ENCODE measurements at places on chromosomes 5 and 9.

DNA sequence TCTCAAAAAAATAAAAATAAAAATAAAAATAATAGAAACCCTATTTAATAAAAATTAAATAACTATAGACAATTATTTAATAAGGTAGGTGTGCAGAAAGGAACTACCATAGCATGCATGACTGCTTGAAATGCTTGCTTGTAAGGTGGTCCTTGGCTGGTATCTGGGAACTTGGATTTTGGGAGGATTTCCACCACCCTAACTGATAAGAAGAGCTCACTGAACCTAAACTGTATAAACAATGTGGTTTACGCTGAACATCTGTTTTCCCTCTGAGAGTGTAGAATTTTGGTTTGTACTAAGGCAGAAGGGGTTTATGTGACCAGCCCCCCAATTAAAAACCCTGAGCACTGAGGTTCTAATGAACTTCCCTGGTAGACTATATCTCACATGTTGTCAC lies 31.2 kb downstream of the CPLANE1 start:
- no peak for DNase-seq

DNA sequence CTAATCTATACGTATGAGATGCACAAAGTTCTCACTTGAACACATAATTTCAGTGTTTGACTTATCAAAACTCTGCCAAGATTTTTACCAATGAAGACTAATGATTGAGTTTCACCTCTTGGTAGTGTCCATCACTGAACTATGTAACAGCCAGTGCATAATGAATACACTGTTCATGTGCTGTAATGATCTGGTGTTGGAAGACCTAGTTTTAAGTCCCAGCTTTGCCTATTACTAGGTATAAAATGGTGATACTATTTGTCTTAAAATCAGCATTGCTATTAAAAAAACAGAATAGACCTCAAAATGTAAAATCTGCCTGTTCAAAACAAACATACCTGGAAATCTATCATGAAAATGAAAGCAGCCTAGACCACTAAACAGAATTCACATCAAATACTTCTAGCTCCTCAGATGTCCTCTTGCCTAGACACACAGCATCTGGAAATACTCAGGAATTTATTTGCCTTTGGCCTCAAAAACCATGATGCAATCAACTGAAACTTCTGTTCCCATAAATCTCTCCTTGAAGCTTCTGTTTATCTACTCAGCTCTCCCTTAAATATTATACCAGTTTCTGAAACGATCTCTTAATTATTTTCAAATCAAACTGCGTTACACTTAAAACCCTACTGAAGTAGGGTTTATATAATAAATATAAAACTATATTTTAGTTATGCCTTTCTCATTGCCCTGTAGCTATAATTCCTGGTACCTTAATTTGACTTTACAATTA lies 38.1 kb downstream of the MRPS27 start:
- no peak for DNase-seq

- DNase-seq: no peak
Observed at GRCh38 chr5:31656806-31657205, 17.9 kb downstream of the PDZD2 start.

DNA sequence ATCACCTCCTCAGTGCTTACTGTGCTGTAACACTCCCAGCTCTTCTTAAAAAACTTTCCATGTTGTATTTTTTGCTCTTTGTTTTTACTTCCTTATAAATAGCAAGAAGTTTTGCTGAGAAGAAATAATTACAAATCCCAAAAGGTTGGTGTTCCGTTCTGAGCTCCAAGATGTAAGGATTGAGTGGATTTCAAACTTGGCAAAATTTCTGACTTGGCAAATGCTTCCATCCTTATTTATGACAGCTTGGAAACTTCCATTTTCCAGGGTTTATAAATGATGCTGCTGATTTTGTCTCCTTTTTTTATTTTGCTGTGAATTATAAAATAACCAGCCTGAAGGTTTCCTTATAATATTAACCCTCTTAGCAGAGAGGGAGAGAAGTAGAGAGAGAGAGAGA lies 151.9 kb downstream of the NTRK2 start:
- DNase-seq: no peak

GRCh38 chr5:150122158-150122510 lies 33.5 kb downstream of the PDGFRB start:
- DNase-seq: no peak

DNA sequence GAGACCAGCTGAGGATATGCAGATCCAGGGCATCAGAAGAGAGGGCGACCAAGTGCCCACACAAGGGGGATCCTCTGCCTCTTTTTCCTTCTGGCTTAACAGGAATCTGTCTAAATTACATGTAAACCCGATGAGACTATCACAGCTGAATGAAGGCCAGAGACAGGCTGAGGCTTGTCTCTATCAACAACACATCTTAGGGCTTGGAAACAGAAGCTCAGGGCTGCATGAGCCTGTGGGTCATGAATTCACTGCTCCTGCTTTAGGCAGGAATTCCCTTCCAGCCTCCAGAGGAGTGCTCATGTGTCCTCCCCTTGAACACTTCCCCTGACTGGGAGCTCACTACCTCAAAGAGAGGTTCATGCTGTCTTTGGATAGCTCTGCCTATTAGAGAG lies 106.1 kb upstream of the PHYKPL start:
- DNase-seq: no peak

DNA sequence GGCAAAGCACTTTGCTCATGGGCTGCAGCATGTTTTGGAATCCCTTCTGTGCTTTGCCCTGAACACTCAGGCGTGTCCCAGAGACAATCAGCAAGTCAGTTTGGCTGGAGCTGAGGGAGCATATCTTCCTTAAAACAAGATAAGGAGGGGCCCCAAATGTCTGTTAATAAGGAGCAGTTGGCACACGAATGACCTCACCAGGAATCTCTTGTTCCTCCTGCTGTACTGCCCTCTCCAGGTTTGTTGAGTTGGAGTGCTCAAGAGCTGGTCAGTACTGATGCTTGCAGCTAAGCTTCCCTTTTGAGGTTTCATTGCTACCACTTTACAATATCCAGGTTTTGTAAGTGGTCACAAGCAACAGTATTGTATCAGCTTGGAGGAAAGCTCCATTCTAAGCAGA lies 101.3 kb upstream of the EGFLAM start:
- no peak for DNase-seq

- DNase-seq: no peak
Observed at GRCh38 chr5:112995764-112996618, 19.4 kb downstream of the DCP2 start.

GRCh38 chr5:168822745-168823281 lies 243.6 kb upstream of the PANK3 start:
- DNase-seq: no peak

- DNase-seq: no peak
Observed at GRCh38 chr5:154273963-154274827, 83.7 kb downstream of the GALNT10 start.

- DNase-seq: peak; percentile 61
Observed at GRCh38 chr9:123997665-123998277, 13.8 kb upstream of the LHX2 start.

DNA sequence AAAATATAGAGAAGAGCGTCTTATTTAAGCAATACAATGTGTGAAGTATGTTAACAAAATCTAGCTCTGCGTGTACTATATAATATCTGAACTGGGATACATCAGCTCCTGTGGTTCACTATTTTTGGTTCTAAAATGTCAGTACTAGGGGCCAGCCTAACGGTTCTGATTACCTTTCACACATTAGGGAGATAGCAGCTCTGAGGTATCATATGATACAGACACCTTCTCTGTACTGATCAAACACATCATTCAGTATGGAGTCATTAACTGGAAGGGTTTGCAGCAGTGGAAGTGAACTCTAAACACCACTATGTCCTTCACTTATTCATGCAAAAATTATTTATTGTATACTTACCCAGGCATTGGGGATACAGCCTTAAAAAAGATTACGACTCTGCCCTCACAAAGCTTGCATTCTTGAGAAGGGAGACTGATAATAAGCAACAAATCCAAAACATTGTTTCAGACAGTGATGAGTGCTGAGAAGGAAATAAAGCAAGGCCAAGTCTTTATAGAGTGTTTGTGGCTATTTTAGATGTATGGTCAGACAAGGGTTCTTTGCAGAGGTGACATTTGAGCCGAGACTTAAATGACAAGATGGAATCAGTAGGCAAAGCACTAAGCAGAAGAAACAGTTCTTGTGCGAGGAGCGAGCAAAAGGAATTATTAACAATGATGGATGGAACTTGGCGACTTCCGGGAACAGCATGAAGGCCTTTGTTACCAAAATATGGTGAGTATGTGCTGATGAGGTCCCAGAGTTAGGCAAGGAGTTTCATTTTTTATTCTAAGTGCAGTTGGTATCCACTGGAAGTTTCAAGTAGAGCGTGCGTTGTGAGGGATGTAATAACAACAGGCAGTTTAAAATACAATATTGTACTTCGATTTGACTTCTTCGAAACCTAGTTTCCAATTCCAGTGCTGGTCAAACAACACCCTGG lies 1.8 kb upstream of the LNPEP start:
- no peak for DNase-seq

- no peak for DNase-seq
Observed at GRCh38 chr5:83653669-83654068, 67.0 kb downstream of the HAPLN1 start.

DNA sequence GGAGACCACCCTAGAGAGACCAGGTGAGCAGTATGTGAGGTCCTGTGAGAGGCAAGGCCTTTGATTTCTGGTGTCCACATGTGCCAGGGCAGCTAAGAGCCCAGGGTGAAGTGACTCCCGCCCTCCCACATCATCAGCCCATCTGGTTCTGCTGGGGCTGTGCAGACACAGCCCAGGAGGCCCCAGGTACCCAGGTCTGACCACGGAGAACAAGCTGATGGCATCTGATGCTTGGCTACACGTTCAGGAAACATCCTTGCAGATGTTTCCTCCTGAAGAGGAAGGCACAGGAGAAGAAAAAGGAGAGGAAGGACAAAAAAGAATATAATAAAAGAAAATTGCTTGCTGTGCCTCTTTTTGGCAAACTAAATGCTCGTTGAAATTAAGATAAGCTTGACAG lies 225.8 kb downstream of the PAX5 start:
- DNase-seq: no peak

- no peak for DNase-seq
Observed at GRCh38 chr5:150486402-150487198, 21.3 kb upstream of the NDST1 start.

- no peak for DNase-seq
Observed at GRCh38 chr5:172167895-172168294, 20.1 kb downstream of the STK10 start.

GRCh38 chr9:131840751-131841702 lies 101.2 kb upstream of the RAPGEF1 start:
- DNase-seq: no peak

GRCh38 chr5:16049761-16050160 lies 129.8 kb downstream of the MARCHF11 start:
- no peak for DNase-seq

- no peak for DNase-seq
Observed at GRCh38 chr5:124234770-124235562, 511.5 kb downstream of the ZNF608 start.

- no peak for DNase-seq
Observed at GRCh38 chr9:93949073-93949693, 6.0 kb downstream of the BARX1 start.

GRCh38 chr5:180648658-180649296 lies 623 bp downstream of the FLT4 start:
- DNase-seq: no peak

DNA sequence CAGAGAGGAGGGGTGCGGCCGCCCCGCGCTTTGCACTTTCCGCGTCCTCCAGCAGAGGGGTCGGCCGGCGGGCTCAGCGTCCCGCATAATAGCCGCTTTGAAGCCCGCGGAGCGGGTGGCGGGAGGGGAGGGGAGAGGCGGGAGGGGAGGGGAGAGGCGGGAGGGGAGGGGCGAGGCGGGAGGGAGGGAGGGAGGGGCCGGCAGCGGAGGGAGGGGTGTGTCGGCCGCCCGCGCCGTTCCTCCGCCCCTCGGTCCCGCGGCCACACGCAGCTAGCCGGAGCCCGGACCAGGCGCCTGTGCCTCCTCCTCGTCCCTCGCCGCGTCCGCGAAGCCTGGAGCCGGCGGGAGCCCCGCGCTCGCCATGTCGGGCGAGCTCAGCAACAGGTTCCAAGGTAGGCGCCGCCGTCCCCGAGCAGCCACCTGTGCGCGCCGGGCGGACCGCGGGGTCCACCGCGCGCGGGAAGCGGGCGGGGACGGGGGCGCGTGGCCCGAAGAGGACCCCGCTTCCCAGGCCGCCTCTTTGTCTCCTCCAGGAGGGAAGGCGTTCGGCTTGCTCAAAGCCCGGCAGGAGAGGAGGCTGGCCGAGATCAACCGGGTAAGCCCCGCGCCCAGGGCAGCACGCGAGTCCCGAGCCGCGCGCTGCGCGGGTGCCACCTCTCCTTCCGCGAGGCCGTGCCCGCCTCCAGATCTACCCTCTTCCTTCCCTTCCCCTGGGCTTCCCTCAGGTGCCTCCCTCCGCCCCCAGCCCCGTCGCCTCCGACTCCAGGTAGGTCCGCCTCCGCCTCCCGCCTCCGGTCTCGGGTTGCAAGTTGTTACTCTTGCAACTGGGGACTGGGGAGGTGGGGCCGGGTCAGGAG lies at the start of gene AIF1L:
Gene AIF1L (plus strand): TSS at position 263 of the 857 bp plus-strand sequence. CDS start 99 bp downstream, at position 362.
- no peak for DNase-seq

DNA sequence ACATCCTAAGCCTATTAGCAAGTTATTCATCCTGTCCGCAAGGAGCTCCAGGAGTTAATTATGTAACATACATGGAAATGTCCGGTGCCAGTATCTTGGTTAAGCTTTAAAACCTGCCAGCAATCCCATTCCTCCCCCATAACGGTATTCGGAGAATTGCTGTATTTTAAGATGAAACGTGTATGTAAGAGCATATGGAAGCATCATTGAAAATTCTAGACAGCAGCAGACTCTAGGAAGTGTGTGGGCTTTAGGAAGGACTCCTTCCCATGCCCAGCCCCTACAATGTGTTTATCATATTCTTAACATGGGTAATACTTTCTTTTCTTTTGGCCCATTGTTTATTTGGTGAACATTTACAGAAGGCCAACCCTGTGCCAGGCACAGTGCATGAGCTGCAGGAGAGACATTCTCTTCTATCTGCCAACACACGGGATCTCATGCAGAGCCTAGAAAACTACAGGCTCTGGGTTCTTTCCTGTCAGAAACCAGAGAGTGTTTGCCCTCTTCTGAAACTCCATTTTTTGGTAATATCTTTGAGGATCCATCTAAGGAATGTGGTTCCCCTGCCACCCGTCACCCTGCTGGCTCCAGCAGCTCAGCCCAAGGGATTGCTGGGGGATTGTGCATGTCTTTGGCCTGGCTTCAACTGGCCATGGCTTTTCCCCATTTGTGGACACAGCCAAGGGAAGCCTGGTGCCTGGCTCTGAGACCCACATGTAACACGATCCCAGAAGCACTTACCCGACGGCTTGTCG lies 15.1 kb downstream of the ANGPTL2 start:
- DNase-seq: no peak

GRCh38 chr5:139633295-139634027 lies 14.7 kb upstream of the CXXC5 start:
- DNase-seq: no peak

GRCh38 chr9:131661568-131662288 lies 78.1 kb downstream of the RAPGEF1 start:
- DNase-seq: no peak

GRCh38 chr9:112361601-112362000 lies 18.3 kb upstream of the HSDL2 start:
- DNase-seq: no peak

- DNase-seq: no peak
Observed at GRCh38 chr5:126769703-126770102, 7.2 kb upstream of the LMNB1 start.

- no peak for DNase-seq
Observed at GRCh38 chr5:72488756-72489155, 18.5 kb downstream of the ZNF366 start.

- no peak for DNase-seq
Observed at GRCh38 chr5:88829775-88830174, 53.2 kb downstream of the MEF2C start.

Data from GM12864 (cell line).